Eye (tissue), 1 donor: ENCODE measurements at places on chromosomes 4 and X.

GRCh38 chr4:146649232-146649631, 10.5 kb downstream of the POU4F2 start:
- DNase-seq = peak; percentile 30

DNA sequence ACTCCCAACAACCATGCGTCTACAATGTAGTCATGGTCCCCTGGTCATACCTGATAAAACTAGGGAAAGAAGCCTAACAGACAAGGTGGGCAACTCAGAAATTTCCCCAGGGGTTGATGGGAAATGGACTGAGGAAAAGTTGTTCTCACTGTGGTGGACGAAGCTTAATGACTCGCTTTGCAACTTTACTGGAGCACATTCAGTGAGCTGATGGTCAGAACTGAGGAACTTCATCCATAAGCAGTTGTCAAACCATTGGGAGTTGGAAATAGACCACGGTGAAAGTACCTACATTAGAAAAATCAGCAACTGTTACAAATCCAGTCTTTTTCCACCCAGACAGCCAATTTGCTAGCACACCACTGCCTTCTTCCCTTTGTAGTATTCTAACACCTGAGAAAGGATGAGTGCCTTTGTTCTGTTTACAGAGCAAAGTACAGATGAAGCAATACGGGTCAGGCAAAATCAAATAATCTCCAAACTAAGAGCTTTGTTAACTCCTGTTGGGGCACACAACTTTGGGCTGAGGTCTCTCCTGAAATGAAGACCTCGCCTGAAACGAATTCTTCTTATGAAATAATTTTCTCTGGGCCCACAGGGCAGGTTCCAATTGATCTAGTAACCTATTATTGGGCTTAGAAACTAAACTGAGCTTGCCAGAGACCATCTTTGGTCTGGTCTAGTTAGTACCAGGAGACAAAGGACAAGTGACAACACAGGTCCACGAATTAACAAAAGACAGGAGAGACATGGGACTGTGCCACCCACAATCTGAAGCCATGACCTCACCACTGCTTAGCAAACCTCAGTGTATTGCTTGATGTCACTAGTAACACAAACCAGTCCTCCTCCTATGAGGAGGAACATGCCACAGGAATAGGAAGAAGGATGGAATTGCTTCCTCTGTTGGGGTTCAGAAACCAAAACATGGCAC, 58.9 kb upstream of the NFKB1 start:
- no peak for DNase-seq

DNA sequence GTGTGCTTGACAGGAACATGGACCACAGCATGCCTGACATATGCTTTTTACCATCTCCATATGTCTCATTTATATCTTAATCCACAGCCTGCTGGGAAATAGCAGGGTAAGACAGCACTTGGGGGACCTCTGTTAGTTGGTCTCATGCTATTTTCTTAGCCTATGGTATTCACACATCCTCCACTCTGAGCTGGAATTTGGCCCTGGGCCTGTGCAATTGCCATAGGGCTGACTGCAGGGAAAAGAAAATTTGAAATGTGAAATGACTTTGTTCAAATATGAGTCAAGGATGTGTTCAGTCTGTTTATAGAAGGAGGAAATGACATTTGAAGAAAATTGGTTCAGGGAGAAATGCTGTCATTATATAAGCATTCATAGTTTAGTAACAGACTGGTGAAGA, 9.6 kb upstream of the MAP7D3 start:
- DNase-seq = no peak

DNA sequence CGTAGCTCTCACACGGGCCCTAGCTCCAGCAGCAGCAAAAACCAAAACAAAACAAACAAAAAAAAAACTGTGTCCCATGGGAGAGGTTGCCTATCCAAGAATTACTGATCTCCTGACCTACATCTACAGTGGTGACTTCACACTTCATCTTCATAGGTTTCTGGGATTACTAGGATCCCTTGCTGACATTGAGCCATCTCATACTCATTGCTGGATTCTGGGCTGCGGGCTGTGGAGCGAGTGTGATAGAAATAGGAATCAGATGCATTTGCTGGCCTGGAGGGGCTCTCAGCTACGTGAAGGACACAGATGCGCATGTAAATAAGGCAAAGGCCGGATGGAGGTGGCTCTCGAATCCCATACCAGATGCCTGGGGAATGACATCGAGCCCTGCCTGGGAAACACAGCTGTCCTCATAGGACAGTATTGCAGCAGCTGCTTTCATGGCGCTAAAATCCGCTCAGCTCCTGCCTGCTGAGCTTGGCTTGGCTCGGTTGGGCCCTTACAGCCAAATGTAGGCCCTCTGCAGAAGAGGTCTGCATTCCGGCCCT, 41.7 kb downstream of the CNGA2 start:
- DNase-seq = peak; percentile 55

DNA sequence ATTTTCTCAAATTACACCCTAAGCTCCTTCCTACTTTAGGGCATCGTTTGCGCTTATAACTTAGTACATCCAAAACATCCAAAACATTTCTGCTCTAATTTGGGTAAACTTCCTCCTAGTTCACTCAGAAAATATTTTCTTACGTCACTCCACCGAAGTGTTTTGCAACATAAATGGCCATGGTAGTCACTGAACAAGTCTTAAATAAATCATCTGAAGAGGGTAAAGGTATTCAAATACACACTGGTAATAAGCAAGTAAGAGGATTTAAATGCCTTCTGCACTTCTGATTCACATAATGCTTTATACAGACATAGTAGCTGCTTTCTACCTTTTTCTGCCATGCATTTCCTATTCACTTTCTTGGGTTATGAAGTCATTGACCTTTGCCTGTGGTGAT, 991.9 kb downstream of the NLGN4X start:
- DNase-seq = no peak

GRCh38 chr4:173909294-173909693, 374.2 kb downstream of the FBXO8 start:
- no peak for DNase-seq

DNA sequence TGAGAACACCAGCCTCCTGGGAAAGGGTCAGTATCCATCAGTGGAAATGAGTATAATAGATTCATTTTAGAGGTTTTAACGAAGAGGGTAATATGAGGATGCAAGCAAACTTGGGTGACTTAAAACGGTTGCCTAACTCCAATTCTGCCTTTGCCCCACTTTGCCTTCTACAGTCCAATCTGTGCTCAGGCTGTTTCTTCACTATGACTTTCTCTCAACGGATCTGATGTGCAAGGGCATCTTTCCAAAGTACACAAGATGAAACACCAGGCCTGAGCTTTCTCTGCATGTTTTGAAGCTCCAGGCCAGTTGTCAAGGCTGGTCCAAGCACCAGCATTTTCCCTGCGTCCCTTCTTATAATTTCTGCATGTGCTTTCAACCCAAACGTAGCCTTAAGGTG, 68.0 kb upstream of the TMEM164 start:
- no peak for DNase-seq

GRCh38 chr4:160836431-160836830, 1327.4 kb downstream of the FSTL5 start:
- DNase-seq = no peak
